CD4-positive, alpha-beta T cell treated with Interleukin-6 for 4 hours (primary cell): ENCODE measurements at places on chromosomes 3 and 15.

DNA sequence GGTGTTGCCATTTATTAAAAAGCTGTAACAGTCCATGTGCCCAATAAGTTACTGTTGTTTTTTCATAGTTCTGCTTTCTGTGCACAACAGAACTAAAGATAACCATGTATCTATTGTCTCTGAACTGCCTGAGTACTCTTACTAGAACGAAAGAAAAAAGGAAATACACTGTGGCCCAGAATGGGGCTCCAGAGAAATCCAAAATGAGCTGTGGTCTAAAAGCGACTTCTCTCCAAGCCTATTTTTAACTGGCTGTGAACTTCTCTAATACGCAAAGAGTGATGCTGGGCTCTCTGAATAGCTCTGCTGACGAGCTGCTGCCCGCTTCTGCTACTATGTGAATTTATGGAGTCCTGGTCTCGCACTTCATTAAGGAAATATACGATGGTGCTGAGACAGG lies 56.2 kb upstream of the LPP start:
- DNase-seq, result no peak

GRCh38 chr3:195441476-195441991 lies 1.3 kb downstream of the ACAP2 start:
- no peak for DNase-seq

DNA sequence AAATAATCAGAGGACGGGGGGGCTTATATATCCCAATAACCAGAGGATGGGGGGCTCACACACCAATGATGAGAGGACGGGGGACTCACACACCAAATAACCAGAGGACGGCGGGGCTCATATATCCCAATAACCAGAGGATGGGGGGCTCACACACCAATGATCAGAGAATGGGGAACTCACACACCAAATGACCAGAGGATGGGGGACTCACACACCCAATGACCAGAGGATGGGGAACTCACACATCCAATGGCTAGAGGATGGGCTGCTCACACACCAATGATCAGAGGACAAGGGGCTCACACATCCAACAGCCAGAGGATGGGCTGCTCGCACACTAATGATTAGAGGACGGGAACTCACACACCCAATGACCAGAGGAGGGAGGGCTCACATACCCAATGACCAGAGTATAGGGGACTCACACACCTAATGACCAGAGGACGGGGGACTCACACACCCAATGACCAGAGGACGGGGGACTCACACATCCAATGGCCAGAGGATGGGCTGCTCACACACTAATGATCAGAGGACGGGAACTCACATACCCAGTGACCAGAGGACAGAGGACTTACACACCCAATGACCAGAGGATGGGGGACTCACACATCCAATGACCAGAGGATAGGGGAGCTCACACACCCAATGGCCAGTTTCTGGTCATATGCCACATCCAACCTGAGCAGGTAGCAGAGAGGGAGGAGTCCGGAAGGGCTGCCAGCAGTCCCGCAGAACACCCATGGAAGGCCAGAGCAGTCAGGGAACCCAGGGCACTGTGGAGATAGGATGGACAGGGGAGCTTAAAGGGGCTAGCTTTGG lies 10.6 kb downstream of the RAB6B start:
- DNase-seq, result no peak

- DNase-seq, result no peak
Observed at GRCh38 chr15:100901702-100902435, 17.3 kb upstream of the LRRK1 start.

- DNase-seq, result no peak
Observed at GRCh38 chr3:66428733-66429132, 72.1 kb downstream of the LRIG1 start.

- no peak for DNase-seq
Observed at GRCh38 chr3:151560738-151561137, 99.9 kb upstream of the IGSF10 start.

DNA sequence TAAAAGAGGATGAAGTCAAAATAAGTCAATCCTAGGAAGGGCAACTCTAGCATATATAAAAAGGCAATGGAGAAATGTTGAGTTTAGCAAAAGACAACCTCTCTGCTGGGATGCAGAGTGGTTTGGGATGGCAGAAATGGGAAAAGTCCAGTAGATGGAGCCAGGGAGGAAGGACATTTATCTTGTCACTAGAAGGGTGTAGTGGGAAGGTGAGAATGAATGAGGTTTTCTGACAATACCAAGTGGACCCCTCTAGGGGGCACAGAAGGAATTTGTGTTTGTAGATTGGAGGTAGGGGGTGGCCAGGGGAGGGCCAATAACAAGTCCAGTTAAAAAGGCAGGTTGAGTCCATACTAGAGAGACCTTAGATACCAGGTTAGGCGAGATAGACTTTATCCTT lies 80.0 kb downstream of the THSD4 start:
- DNase-seq, result no peak

- DNase-seq, result no peak
Observed at GRCh38 chr3:189936201-189936945, 184.3 kb downstream of the P3H2 start.

GRCh38 chr3:141308588-141309218 lies 59.6 kb upstream of the ZBTB38 start:
- no peak for DNase-seq

GRCh38 chr3:128505771-128506170 lies 12.8 kb upstream of the GATA2 start:
- DNase-seq, result no peak
